ENCODE measurements at places on chromosomes 2 and 18.

GRCh38 chr2:149507974-149508373 lies 79.6 kb downstream of the MMADHC start:
- DNase-seq, result no peak

- DNase-seq, result no peak
Observed at GRCh38 chr2:69453475-69454129, 16.4 kb upstream of the NFU1 start.

GRCh38 chr2:100259106-100259505 lies 63.2 kb downstream of the LONRF2 start:
- DNase-seq, result no peak

GRCh38 chr2:240791821-240792628 lies 28.0 kb downstream of the KIF1A start:
- no peak for DNase-seq

- DNase-seq, result no peak
Observed at GRCh38 chr2:48107326-48107925, 201.1 kb upstream of the FBXO11 start.

DNA sequence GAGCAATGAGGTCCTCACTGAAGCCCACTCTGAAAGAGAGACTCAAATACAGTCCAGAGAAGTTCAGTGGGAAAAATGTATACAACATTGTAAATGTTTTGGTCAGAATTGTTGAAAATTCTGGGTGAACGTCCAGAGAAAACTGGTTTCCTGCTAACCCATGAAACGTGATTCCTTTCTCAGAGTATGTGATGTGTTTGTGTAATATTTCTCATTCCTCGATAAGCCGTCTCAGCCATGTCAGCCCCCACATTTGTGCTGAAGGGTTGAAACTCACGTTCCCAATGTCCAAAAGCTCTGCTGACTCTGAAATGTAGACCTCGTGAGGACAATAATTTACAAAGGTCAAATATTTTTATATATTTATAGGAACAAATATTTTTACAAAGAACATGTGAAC lies 51.6 kb downstream of the BMP10 start:
- no peak for DNase-seq

- peak; percentile 20 for DNase-seq
Observed at GRCh38 chr2:159612255-159612901, 4.0 kb downstream of the BAZ2B start.

- DNase-seq, result no peak
Observed at GRCh38 chr2:113169002-113169530, 4.7 kb upstream of the PSD4 start.

- DNase-seq, result no peak
Observed at GRCh38 chr18:59419386-59419785, 60.3 kb upstream of the LMAN1 start.

DNA sequence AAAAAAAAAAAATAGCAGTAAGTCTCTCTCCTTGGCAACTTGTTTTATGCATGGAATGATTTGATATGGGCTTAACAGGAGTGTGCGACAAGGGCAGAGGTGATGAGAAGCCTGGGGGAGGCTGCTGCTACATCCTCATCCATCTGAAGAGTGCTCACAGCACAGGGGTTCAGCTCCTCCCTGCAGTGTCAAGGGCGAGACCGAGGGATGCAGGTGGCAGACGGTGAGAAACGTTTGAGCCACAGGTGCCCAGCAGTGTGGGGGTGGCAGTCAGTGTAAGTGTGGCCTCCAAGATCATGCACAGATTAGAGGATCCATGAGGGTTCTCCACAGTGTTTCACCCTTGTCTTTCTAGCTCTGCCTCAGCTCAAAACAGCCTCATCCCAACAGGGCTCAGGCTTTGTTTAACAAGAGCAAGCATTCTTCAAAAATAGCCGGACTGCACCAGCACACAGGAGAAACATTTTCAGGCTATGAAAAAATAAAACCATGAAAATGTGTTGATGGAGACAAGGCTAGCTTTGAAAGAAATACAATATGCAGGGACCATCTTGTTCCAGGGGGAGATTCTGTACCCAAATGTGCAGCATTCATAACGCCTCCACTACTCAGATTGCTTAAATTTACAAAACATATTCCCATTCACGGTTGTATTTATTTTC lies 324.5 kb upstream of the MYT1L start:
- no peak for DNase-seq

GRCh38 chr2:71538241-71538640 lies 84.9 kb downstream of the DYSF start:
- no peak for DNase-seq

DNA sequence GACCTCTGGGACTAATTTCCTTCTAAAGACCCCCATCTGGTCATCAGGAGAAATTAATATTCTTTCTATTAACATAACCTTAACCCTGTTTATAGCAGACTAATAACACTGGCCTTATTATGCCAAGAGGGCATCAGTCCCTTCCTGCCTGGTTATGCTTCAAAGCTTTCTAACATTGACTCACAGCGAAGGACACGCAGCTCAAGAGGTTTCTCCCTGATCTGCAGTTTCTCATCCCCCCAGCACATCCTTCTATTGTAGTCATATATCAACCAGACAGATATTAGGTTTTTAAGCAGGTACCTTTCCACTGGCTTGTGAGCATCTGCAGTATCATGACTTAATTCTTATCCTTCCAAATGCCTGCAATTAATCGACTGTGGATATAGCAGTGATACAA lies 100.0 kb upstream of the CXCR4 start:
- no peak for DNase-seq

DNA sequence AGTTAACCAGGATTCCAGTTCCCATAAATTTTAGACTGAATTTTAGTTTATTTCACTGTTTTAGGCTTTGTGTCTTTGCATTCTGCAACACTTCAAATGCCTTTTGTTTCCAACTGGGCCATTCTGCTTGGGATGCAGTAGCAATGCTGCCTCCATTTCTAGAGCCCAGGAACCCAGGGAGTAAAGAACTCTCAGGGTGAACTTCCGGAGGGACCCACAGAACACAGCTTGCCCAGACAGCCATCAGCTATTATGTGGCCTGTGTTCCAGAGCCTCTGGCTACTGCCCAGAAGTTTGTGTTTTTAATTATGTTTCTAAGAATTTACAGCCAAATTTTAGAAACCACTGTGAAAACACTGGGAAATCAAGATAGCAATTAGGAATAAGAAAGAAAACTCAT lies 145.1 kb downstream of the TMEM163 start:
- no peak for DNase-seq

DNA sequence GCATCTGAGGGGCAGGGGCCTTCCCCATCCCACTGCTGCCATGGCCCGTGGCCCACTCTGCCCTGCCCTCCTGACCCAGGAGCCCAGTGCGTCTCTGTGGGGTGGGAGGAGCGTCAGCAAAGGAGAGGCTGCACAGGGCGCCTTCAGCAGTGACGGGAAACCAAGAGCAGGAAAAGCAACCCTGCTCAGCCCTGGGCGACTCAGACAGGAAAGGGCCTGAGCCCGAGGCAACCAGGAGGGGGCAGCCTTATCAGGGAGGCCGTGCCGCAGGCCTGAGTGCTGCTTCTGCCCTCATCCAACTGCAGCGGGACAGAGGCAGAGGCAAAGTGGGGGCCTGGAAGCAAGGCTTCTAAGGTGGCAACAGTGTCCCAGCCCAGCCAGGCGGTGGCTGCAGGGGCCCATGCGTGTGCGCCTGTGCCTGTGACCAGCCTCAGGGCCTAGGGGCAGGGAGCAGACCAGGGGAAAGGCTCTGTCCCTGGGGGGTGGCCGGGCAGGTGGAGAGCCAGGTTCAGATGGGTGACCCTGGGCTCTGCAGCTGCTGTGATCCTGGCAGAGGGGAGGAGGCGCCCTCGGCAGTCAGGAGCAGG lies 23.3 kb upstream of the ALPI start:
- no peak for DNase-seq

GRCh38 chr18:10247021-10247741 lies 207.3 kb upstream of the APCDD1 start:
- no peak for DNase-seq

GRCh38 chr2:237737196-237737865 lies 61.2 kb upstream of the RBM44 start:
- DNase-seq, result no peak

GRCh38 chr18:24923138-24923537 lies 428.8 kb downstream of the ZNF521 start:
- DNase-seq, result no peak

- no peak for DNase-seq
Observed at GRCh38 chr2:126766295-126766968, 110.5 kb downstream of the GYPC start.
